ENCODE measurements at places on chromosomes 1 and 21.

GRCh38 chr1:4447778-4448420, 206.5 kb upstream of the AJAP1 start:
- no peak for DNase-seq

DNA sequence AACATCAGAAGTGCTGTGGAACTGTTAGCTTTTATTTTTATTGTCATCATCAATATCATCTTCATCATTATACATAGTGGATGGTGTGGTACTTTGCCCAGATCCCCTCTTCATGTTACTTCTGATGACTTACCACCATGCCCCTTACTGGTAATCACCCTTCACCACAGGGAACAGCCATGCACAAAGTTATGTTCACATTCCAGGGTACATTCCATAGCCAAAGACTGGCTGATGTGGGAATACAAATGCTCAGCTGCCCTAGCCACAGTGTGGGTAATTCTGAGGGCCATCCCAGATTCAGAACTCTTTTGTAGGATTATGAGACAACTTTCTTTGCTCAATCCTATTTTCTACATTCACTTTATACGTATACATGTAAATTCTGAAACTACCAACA, 691.3 kb upstream of the CXADR start:
- DNase-seq: no peak

- no peak for DNase-seq
Measured at GRCh38 chr1:223622132-223622842, 43.2 kb downstream of the CAPN8 start.

- no peak for DNase-seq
Measured at GRCh38 chr1:173445164-173445563, 32.0 kb upstream of the PRDX6 start.

- peak; percentile 68 for DNase-seq
Measured at GRCh38 chr1:21334214-21335087, 44.2 kb upstream of the ECE1 start.

DNA sequence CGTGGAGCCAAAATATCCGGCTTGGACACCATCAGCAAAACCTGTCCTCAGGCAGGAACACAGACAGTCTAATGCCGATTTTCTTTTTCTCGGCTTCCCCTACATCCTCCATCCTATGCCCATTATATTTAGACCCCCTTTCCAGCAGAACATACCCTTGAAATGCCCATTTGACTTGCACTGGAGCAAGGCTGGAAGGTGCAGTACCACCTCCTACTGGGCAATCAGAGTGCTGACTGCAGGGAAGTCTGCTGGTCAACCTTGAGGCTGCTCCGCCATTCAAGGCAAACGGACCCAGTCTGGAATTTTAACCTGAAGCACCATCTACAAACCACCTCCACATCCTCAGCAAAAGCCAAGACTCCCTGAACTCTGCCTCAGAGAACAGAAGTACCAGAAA, 79.5 kb downstream of the TIAM1 start:
- DNase-seq: no peak

- peak; percentile 82 for DNase-seq
Measured at GRCh38 chr1:202671399-202671798, 38.9 kb downstream of the SYT2 start.

DNA sequence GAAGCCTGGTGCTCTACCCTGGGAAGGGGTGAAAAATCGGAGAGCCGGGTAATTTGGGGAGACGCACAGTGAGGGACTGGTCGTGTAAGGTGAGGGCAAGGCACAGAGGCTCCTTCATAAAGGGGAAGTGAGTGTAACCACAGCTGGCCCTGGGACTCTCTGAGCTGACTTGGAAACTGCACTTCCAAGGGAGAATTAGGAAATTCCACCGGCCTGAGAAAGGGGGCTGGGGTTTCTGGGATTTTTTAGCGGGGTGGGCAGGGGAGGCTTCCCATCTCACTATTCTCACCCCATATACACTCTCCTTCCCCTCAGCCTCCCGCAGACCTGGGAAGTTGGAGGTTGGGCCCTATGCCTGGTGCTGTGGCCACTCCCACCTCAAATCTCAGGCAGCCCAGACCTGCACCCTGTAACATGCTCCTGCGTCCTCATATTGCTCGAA, 88.3 kb upstream of the IPO9 start:
- no peak for DNase-seq

DNA sequence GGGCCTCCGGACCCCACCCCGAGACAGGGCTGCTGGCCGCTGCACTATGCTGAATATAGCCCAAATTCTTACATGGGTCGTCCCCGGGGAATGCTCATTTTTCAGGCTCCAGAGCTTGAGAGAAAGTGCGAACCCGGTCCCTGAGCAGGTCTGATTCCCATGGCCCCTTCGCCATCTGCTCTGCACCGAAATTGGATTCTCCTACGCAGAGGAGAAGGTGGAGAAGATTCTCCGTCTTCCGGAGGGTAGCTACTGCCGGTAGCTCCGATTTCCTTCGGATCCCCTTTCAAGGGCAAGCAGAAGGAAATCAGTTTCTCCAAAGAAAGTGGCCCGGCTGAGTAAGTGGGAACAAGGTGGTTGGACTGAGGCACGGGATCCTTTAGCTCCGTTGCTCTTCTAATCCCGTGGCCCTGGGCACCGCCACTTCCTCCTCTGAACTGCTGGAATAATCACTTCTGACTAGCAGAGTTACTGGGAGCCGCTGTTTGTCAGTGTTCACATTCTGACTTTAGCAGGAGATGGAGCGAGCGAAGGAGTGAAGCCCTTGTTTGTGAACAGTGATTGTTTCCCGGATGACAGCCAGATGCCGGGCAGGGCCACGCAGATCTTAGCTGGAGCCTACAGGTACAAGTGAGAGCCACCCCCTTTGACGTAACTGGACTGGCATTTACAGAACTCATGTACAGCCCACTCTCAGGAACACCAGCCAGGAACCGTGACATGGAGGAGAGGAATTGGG, 1.1 kb upstream of the ZNF496 start:
- DNase-seq: no peak

- DNase-seq: no peak
Measured at GRCh38 chr1:1427820-1428148, 6.7 kb upstream of the ANKRD65 start.

- DNase-seq: no peak
Measured at GRCh38 chr1:159014851-159015250, 5.1 kb downstream of the IFI16 start.

- DNase-seq: no peak
Measured at GRCh38 chr1:70966018-70966638, 81.5 kb downstream of the PTGER3 start.

GRCh38 chr1:160645386-160646130, 1.3 kb downstream of the SLAMF1 start:
- DNase-seq: no peak

DNA sequence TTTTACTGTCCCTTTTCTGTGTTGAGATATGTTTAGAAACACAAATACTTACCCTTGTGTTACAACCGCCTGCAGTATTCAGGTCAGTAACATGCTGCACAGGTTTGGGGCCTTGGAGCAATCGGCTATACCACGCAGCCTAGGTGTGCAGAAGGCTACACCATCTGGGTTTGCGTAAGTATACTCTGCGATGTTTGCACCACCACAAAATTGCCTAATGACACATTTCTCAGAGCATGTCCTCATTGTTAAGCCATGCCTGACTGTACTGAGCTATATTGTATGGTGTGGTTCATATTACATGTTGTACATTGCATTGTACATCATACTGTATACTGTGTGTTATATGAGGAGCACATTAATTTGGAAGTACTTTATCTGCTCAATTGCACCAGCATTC, 247.4 kb downstream of the RHOU start:
- no peak for DNase-seq

DNA sequence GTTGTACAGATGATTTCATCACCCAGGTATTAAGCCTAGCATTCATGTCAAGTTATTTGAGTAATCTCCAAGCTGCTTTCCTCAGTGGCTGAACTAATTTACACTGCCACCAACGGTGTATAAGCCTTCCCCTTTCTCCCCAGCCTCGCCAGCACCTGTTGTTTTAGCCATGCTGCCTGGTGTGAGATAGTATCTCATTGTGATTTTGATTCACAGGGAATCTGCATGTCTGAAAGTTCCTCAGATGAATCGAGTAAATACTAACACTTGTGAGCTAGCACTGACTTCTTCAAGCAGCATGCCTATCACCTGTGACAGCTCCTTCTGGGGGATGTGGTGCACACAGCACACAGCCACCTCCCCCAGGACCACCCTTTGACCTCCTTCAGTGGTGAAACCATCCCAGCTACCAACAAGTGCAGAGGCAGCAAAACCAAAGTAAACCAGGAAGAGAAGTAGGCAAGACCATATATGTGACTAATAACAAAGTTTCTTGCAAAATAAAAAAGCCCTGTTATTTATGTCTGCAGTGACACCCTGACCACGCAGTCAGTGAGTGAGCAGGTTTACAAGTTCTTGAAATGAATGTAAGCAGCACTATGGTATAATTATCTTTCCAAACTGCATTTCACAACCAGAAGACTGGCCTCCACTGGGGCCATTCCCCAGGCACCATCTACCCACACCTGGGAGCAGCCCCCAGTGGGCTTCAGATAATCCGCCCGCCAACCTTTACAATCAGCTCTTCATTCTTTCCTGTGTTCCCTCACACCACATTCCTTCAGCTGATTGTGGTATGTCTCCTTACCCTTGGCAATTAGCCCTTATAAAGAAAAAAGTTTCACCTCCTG, 173.8 kb downstream of the ETS2 start:
- DNase-seq: no peak

DNA sequence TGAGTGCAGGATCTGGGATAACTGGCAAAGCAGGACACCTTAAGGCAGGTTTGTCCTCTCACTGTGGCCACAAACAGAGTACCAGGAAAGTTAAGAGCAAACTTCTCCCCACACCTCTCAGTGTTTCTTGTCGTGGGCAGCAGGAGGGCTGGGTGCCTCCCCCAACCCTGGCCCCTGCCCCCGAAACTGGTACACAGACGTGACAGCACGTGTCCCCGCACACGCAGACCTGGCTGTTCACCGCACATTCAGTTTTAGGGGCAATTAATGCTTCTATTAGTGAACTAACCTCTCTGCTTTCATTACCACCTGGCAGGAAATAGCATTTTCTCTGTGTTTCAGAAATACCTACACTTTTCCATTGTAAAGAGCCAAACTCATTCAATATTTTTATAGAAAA, 32.9 kb upstream of the RIPK4 start:
- no peak for DNase-seq

DNA sequence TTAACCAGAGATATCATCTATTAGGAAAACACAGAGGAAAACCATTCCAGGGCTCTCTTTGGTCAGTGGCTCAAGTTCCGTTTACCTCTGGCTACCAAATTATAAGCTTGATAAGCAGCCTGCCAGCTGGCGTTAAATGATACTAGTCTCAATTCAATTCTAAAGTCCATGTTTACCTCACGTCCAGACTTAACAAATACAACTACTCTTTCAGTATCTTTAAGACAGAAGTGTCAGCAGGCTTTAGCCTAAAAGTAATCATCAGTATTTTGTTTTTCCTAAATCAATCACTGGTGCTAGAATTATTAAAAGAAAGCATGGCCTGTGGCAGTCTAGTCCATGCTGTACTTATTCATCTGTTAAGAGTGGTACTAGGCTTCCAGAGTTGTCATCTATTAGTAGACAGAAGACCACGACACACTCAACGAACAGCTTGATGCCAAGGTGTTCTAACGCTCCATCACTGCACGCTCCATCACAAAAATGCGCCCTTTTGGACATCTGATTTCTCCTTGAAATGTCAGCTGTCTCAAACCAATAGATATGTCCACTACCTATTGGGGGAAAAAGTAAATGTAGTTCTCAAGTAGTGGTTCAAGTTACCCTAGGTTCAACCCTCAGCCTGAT, 1.5 kb downstream of the IVNS1ABP start:
- DNase-seq: no peak

DNA sequence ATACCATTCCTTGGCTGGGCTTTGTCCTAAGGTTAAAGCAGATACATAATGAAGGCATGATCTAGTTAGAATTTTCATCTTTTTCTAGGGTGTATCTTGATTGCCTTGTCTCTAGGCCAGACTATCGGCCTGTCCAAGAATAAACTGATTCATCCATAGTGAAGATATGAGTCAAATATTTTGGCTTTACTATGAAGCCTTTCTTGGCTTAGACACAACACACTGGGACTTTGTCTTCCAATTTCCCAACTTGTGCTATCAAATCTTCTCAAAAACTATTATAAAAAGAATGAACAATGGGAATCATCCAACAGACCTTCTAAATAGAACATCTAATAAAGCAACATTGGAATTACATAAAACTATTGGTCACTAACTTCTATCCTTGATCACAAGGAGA, 64.8 kb downstream of the WARS2 start:
- DNase-seq: no peak

DNA sequence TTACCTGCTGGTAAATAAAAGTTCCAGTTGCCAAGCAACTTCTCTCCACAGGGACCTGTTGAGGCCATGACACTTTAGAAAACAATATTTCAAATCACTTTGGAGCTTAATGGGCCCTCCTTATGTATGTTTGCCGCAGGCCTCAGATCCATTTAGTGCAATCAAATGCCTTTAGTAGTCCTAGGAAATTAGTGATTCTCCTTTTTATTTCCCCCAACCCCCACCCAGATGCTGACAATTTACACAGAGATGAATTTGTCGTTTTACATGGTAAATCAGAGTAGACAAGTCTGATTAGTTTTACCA, 83.6 kb downstream of the CLIC4 start:
- DNase-seq: no peak

- DNase-seq: no peak
Measured at GRCh38 chr1:20753589-20753988, 21.1 kb upstream of the SH2D5 start.

DNA sequence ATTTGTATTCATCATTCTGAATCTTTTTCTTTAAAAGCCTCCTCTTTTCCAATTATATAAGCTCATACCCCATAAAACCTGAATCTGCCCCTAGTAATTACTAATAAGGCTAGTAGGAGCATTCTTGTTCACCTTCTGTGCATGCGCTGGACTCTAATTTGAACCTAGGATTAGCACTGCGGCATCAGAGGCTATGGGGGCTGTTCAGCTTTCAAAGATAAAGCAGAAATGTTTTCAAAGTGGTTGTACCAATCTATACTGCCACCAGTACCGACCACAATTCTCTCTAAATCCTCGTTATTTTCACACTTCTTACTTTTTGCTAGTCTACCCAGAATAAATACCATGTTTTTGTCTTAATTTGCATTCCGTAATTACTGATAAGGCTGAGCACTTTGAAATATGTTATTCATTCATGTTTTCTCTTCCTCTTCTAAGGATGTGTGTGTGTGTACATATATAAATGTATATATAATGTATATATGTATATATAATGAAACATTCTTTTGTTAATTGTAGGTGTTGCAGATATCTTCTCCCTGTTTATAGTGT, 1.6 kb upstream of the DDX59 start:
- no peak for DNase-seq

DNA sequence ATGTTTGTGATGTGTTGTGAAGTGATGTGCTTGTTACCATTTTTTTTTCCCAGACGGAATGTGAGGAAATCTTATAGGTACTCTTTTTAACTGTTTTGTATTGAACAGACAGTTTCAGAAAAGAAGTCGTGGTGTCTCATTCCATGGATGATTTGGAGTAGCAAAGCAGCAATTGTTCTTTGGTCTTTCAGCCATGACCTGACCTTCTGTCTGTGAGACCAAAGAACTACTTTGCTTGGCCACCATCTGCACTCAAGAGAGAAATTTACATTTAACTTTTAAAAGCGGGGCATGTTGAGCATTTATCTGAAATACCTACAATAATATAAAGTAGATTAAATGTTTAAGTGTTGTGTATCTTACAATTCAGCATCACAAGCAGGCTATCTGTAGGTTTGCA, 90.2 kb downstream of the SDCCAG8 start:
- no peak for DNase-seq

All from Calu3 (cell line).